ENCODE measurements at places on chromosomes 16 and 17. TPM values are rescaled to one million over a fixed set of nuclear protein-coding genes. Genes with fewer than 3 reads are reported as not detected.

The PLLP gene
- total RNA-seq = 0.26 TPM

The ARL5C gene
- total RNA-seq = not detected

DNA sequence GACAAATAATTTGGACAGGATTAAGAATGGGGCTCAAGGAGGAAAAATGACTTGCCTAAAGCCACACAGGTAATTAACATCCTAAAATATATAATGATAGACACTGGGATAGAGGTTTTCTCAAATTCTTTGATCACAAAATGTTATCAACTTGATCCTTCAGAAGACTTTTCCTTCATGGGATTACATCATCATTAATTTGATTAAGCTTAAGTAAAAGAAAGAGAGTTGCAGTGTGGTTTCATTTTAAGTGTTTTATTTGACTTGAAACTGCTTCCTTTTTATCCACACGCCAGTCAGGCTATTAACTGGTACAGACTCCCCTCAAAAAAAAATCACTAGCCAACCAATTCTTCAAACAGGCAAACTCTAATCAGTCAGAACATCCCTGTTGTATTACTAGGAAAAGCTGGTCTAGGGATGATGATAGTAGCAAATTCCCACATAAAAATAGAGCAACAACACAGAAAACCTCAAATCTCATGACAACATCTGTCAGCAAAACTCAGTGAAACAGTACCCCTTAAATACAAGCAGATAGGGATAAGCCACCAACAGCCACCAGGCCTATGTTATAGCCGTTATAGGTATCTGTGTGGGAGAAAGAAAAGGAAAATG lies 32.5 kb downstream of the AKAP10 start:
- no peak for DNase-seq

DNA sequence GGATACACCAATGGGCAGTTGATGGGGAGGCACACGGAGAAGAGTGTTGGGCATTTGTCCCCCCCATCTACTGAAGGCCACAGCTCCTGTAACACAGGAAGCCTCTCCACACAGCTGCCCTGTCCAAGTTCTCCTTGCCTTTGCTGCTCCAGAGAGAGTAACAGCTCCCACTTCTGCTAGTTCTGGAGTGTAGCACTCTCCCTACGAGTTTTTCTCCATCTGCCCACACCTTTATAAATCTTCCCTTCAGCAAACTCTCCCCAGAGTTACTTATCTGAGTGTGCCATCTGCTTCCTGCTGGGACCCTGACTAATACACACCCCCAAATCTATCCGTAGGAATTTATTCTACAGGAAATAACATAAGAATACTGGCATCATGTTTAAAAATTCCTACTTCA lies 42.6 kb upstream of the ERN1 start:
- no peak for DNase-seq

The ANKRD40CL gene
- total RNA-seq = not detected

The CMTM4 gene
- 3.3 TPM for total RNA-seq

GRCh38 chr16:11551842-11552241 lies 34.9 kb downstream of the LITAF start:
- DNase-seq = no peak

The KCNG4 gene
- total RNA-seq = not detected

The CORO6 gene
- 6.4 TPM for total RNA-seq

DNA sequence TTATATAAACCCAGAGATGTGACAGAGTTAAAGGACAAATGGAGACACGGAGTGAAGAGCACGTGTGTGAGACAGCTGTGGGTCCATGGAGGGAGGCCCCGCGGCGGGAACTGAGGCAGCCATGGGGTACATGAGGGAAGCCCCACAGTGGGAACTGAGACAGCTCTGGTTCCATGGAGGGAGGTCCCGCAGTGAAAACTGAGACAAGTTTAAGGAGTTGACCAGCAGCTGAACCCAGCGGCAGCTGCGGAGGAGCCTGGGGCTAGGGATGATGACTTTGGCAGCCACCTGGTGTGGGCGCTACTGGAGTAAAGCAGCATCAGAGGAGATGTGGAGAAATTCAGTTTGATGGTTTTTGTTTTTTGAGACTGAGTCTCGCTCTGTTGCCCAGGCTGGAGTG lies 185.1 kb downstream of the RPTOR start:
- DNase-seq = no peak

DNA sequence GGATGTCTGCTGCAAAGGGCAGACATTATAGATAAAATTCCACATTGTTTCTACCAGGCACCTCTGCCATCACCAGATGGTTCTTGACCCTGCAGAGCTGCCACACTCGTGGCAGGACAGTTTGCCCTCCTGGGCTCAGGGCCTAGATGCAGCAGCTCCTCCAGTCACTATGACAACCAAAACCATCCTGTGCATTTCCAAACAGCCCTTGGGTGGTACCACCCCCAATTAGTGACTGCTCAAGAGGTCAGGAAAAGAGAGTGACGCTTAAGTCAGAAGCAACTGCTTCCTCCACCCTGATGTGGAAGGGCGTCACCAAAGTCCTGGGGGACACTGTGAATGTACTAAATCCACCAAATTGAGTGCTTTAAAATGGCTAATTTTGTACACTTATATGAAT lies 109.2 kb downstream of the C16orf95 start:
- no peak for DNase-seq

- no peak for DNase-seq
These were observed 3.9 kb downstream of the ANKRD13B start for GRCh38 chr17:29596811-29597210.

The CCL2 gene
- total RNA-seq = 0.65 TPM

- no peak for DNase-seq
These were observed 60.0 kb downstream of the KLHDC4 start for GRCh38 chr16:87705771-87706277.

GRCh38 chr16:57374067-57374534 lies 1.8 kb downstream of the CX3CL1 start:
- DNase-seq = no peak

DNA sequence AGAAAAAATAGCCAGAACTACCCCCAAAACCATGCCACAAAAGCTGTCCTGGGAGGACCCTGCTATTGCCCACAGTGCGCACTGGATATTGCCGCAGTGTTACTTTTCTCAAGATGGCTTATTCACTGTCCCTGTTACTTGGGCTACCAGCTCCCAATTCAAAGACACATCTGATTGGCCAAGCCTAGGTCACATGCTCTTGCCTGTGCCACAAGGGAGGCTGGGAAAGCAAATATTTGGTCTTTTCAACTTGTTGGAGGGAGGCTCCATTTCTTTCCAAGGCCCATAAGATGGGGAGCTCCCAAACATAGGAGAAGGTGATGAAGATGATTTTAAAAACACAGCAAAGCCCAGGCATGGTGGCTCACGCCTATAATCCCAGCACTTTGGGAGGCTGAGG lies 257.0 kb downstream of the SHISA9 start:
- DNase-seq = no peak

GRCh38 chr17:19486351-19487023 lies 47.2 kb upstream of the SLC47A1 start:
- DNase-seq = no peak

DNA sequence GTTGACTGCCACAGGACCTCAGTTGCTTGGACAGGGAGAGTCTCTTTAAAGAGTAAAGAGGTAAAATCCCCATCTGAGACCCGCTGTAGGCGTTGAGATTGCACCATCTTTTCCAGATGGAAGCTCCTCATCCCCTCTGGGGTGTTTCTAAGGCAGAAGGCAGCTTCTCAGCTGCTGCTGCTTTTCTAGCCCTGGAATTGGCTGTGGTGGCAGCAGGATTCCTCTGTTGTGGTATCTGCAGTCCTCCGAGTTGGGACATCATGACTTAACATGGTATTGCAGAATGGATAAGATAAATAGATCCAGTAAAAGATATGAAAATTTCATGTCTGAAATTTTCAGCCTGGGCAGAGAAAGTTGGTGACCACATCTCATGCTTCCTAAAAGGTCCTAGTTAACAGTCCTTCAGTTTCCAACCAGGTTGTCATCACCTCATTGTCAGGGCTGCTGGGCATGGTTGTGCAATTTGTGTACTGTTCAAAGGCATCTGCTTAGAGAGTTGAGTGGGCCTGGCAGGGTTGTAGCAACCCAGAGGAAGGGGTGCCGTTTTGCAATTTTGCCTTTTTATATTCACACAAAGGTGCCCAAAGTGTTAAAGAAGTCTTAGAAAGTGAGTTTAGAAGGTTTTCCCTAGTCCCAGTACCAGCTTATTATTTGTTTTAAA lies 150.4 kb downstream of the SPECC1 start:
- DNase-seq = no peak

DNA sequence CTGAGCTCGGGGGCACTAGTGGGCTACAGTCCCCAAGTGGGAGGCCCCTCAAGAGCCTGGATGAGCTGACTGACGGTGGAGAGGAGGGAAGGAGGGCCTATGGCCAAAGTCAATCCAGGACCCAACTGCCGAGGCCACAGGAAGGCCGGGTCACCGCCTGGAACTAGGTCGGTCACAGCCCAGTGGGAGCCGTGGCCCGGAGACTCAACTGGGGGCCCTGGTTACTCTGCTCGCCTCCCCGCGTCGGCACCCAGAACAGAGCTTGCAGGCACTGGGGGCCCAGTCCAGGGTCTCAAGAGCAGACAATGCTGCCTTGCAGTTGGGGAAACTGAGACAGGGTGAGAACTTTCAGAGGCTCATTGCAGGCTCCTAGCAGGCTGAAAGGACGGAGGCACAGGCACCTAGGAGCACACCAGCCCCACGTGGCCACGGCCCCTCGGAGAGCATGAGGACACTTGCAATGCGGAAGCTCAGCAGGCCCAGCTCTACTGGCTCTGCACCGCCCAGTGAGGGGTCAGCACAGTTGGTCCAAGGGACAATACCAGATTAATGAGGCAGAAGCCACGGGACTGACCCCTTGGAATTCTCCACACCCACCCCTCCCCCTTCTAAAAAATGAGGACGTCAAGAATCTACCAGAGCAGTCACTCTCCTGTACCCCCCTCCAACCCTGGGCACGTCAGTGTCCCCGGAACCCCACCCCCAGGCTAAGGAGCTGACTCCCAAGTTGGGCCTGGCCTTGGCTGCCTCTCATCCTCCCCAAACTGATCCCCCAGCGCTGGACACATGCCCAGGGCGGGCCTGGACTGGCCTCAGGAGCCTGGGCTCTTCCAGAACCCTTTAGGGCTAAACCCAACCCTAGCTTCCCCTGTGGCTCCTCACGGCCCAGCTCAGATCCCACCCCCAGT lies 2.2 kb downstream of the HS3ST6 start:
- DNase-seq = no peak

The GP2 gene
- total RNA-seq = not detected

The CALB2 gene
- not detected for total RNA-seq

- no peak for DNase-seq
These were observed 4.8 kb downstream of the GFAP start for GRCh38 chr17:44910231-44911106.

- DNase-seq = no peak
These were observed at the start of gene OTOP2 for GRCh38 chr17:74924250-74924948. TSS of gene OTOP2 (plus strand) at chr17:74924273. CDS start at chr17:74924633, 360 bp downstream.

The RNPS1 gene
- total RNA-seq = 403 TPM

The CA5A gene
- 0.13 TPM for total RNA-seq

The IRF8 gene
- total RNA-seq = 166 TPM

GRCh38 chr17:74078363-74078941 lies 125.0 kb upstream of the RPL38 start:
- no peak for DNase-seq

DNA sequence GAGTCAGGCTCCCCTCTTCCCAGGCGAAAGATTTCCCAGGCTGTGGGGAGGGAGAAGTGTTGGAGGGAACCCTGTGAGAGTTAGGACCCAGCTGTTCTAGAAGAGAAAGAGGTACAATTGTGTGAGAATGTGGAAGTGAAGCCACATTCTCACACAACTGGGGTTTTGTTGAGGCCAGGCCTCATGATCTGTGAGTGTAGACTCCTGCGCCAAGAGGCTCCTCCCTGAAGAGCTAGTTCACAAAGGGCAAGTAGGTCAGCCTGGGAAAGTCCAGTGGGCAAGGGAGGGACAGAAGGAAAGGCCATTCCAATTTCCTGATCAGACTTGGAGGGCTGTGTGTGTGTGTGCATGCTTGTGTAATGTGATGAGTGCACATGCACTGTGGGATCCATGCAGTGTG lies 15.2 kb downstream of the CD300LF start:
- no peak for DNase-seq

The PLEKHG4 gene
- total RNA-seq = 39.6 TPM

The MYL4 gene
- total RNA-seq = not detected

- no peak for DNase-seq
These were observed 99.9 kb downstream of the EFCAB13 start for GRCh38 chr17:47423406-47424295.

- DNase-seq = no peak
These were observed 1.3 kb downstream of the RNF157 start for GRCh38 chr17:76238847-76239537.

The OR1A2 gene
- not detected for total RNA-seq

DNA sequence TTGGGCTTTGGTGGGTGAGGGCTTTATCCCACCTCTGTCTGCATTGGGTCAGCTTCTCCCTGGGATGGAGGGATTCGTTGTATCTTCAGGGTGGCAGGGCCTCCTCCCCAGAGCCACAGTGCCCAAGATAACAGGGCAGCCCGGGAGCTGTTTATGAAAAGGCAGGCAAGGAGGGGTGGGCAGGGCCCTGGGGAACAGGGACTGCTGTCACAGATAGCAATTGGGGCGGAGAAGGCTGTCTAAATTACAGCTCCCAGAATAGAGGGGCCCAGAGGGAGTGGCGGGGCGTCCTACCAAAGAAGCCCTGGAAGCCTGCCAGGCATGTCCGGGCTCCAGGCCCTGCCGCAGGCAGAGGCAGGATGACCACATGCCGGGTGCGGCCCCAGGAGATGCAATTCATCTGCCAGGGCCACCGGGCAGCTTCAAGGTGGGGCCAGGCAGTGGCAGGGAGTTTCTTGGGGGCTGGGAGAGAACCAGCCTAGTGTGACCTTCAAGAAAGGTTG lies 18.8 kb upstream of the PHOSPHO1 start:
- no peak for DNase-seq

- DNase-seq = no peak
These were observed 60.8 kb downstream of the TBC1D16 start for GRCh38 chr17:79974566-79975497.

The CTRL gene
- 6.9 TPM for total RNA-seq

DNA sequence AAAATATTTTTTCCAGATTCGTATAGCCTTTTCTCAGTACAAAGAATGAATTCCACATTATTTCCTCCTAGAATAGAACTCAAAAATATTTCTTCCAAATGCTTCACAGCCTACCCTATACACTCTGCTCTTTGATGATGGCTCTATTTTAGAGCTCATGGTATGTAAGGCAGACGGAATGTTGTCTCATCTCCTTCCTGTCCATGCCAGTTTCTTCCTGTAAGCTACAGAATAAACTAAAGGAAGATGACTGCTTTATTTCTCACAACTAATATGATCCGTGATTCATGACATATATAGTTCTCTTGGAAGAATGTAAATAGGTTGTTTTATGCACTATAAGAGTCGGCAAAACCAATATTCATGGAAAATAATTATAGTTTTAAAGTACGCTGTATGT lies 723.1 kb downstream of the CDH11 start:
- no peak for DNase-seq

Measured in activated T-helper 1 cell treated with anti-CD3 and anti-CD28 coated beads, Interleukin-12 subunit alpha, Interleukin-12 subunit beta, Interleukin-2, Interleukin-4 antibody, amounts not matched to agents 30 ng/mL and 10 ng/mL and 1 ng/mL, durations not matched to agents 14 hours and 24 hours and 36 hours (primary cell).